DMS 273 treated with DMSO at 0.1 percent for 48 hours (cell line): ENCODE measurements at places on chromosomes 6 and 20.

GRCh38 chr20:23874747-23875146 is 4.8 kb downstream of the CST5 start:
- DNase-seq, result no peak

DNA sequence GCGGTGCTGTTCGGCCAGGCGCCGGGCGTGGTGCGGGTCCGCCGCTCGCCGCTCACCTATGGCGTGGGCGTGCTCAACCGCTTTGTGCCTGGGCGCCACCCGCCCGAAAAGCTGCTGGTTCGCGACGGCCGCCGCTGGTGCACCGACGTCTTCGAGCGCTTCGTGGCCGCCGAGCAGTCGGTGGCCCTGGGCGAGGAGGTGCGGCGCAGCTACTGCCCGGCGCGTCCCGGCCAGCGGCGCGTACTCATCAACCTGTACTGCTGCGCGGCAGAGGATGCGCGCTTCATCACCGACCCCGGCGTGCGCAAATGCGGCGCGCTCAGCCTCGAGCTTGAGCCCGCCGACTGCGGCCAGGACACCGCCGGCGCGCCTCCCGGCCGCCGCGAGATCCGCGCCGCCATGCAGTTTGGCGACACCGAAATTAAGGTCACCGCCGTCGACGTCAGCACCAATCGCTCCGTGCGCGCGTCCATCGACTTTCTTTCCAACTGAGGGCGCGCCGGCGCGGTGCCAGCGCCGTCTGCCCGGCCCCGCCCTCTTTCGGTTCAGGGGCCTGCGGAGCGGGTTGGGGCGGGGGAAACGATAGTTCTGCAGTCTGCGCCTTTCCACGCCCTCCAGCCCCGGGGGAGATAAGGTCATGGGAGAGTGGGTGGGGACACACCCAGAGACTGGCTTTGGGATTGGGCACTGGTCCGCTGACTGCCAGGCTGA is 15.7 kb downstream of the ADISSP start:
- peak; percentile 28 for DNase-seq

DNA sequence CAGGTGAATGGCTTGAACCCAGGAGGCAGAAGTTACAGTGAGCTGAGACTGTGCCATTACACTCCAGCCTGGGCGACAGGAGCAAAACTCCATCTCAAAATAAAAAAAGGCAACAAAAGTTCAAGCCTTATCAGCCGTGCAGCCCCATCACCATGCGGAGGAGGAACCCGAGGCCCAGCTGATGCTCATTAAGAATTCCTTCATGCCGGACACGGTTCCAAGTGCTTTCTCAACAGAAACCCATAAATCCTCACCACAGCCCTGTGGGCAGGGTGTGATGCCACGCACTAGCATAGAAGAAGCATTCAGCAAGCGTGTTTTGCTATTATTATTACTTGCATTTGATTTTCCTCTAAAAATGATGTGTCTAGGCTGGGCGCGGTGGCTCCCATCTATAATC is 56.3 kb downstream of the PREX1 start:
- DNase-seq, result no peak

- no peak for DNase-seq
Measured at GRCh38 chr6:36743538-36744303, 46.1 kb downstream of the RAB44 start.

DNA sequence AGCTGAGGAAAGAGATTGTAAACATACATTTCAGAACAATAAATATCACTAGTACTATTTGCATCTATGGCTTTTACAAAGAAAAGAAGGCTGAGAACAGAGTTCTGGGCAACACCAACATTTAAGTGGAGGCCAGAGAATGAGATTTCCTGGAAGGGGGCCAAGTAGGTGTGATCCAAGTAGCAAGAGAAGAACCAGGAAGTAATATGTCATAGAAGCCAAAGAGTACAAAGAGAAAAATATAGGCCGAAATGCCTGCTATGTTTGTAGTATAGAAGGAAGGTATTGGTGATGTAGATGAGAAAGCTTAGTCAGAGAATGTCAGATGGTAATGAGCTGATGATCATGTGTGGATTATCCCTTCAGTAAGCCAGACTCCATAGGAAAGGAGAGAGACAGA is 94.5 kb downstream of the PERP start:
- no peak for DNase-seq

GRCh38 chr20:55978550-55978949 is 26.8 kb downstream of the CBLN4 start:
- no peak for DNase-seq

- no peak for DNase-seq
Measured at GRCh38 chr20:46349035-46349741, 40.9 kb upstream of the CDH22 start.

DNA sequence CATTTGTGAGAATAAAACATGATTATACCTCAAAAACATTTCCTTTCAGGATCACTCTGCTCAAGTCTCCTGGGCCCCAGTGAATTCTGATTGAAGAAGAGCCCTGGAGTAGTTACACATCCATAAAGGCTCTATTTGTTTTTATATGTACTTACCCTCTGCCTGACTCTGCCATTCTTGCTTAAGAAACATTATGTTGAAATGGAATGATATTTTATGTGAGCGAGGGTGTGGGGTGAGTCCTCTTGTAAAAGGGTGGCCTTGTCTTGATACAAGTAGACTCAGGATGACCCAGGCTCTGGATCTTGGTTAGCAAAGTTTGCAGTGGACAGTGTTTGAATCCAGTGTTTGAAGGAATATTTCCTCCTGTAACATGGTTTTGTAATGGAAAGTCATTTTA is 215.4 kb upstream of the PREP start:
- no peak for DNase-seq

GRCh38 chr6:2433711-2434110 is 188.3 kb upstream of the GMDS start:
- DNase-seq, result no peak

DNA sequence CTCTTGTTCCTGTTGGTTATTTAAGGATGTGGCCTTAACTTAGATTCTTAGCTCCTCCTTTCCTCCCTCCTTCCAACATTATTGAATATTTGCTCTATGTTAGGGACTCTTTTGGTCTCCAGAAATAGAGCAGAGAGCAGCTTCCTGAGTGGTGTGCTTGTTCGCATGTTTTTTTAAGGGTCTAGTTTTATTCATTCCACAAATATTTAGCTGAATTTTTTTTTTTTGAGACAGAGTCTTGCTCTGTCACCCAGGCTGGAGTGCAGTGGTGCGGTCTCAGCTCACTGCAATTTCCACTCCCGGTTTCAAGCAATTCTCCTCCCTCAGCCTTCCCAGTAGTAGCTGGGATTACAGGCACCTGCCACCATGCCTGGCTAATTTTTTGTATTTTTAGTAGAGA is 169.2 kb downstream of the ZFAND3 start:
- no peak for DNase-seq

GRCh38 chr6:138963531-138963930 is 24.5 kb downstream of the REPS1 start:
- no peak for DNase-seq

DNA sequence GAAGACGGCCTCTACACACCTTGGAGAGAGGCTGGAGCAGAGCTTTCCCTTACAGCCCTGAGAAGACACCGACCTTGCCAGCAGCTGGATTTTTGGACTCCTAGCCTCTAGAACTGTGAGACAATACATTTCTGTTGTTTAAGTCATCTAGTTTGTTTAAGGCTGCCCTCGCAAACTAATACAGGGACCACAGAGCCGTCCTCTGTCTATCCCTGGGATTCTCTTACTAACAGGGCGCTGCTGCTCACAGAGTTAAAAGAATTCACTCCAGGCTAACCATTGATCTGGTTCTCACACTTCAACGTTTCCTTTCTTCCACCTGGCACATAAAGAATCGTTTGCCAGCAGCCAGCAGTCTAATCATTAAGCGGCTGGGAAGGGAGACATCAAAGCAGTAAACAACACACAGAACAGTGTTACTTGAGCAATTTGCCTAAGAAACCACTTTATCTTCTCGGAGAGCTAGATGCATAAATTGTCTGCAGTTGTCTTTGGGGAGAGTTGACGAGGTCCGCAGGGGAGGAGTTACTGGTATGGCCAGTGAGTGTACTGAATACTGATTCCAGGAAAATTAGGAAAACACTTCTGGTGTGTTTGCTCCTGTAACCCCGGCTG is 103.5 kb upstream of the AKAP12 start:
- DNase-seq, result no peak

GRCh38 chr20:37511610-37512275 is 9.3 kb upstream of the NNAT start:
- DNase-seq, result peak; percentile 75

DNA sequence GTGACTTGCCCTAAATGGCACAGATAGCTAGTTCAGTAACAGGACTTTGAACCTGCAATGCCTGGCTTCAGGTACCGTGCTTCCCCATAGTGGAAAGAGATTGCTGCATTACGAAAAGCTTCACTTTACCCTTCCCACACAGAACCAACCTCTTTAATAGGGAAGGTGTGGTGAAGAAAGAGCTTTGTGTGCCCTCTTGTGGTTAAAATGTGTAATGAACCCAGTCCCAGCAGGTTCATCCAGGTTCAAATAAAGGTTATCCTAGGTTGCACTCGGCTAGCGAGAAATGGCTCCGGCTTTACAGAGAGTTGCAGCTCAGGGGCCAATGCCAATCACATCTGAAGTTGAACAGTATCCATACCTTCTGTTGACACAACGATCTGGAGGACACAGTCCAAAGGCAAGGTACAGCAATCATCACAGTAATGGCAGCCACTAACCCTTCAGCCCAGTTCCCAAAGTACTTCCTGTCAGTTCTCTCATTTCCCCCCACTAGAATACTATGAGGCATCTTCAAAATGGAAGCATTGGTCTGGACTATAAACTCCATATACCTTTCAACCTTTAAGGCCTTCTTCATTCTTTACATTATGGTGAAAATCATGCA is 3.0 kb downstream of the DEFB115 start:
- no peak for DNase-seq

GRCh38 chr6:90502866-90503407 is 83.9 kb downstream of the MAP3K7 start:
- no peak for DNase-seq

DNA sequence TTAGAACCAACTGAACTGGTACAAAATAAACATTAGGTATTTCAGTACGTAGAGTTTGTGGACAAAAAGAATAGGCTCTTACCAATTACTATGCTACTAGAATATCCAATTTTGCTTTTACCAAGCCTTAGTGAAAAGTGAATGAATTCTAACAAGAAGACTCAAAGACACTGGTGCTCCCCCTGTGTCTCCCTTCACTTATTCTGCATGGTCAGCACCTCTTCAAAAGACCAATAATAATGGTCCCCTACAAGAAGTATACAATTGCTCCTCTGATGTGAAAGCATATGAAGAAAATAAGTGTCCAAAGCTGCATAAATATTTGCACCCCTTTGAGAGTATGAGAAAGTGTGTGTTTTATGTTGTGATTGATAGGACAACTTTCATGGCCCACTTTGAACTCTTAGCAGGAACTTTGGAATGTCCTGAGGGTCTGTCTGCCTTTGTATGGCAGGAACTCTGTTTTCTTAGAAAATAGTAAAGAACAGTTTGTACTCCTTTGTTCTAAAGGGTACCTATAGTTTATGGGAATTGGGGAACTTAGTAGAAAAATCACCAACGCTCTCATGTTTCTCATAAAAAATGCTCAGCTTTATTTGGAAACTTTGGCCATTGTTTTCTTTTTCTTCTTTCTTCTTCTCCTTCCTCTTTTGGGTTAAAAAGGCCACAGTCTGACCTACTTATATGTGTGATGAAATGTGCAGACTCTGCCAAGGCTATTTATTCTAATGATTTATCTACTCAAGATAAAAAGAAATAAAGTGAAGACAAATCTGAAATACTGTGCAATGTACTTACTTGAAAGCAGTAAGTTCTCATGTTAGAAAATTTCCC is 352.4 kb downstream of the LAMA2 start:
- DNase-seq, result no peak

DNA sequence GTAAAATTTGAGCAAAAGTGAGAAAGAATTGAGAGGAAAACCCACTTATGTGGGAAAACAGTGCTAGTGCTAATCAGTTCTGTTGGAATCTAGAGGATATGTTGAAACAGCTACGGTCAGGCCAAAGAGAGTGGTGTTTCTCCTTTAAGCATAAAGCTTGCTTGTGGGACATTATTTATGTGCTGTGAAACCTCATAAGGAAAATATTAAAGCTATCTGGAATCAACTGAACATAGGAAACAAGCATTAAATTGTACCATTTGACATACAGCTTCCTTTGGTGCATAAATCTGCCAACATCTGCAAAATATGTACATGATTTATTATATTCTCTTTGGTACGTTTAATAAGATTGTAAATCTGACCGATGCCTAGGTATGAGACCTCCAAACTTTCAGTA is 182.5 kb upstream of the PDE10A start:
- no peak for DNase-seq

GRCh38 chr20:4949833-4950178 is 51.5 kb downstream of the SLC23A2 start:
- no peak for DNase-seq

DNA sequence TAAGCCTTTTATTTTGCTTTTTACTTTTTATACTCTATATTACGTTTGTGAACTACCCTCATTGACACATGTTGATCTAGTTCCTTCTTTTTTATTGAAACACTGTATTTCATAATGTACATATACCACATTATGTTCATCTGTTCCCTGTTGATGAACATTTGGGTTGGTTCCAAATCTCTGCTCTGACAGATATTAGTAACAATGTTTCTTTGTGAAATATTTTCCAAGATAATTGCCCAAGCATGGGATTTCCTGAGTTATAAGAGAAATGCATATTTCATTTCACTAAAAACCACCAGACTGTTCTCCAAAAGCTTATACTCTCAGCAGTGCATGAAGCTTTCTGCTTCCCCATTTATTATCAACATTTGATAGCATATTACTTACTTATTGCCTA is 44.2 kb upstream of the TNFRSF21 start:
- DNase-seq, result no peak

DNA sequence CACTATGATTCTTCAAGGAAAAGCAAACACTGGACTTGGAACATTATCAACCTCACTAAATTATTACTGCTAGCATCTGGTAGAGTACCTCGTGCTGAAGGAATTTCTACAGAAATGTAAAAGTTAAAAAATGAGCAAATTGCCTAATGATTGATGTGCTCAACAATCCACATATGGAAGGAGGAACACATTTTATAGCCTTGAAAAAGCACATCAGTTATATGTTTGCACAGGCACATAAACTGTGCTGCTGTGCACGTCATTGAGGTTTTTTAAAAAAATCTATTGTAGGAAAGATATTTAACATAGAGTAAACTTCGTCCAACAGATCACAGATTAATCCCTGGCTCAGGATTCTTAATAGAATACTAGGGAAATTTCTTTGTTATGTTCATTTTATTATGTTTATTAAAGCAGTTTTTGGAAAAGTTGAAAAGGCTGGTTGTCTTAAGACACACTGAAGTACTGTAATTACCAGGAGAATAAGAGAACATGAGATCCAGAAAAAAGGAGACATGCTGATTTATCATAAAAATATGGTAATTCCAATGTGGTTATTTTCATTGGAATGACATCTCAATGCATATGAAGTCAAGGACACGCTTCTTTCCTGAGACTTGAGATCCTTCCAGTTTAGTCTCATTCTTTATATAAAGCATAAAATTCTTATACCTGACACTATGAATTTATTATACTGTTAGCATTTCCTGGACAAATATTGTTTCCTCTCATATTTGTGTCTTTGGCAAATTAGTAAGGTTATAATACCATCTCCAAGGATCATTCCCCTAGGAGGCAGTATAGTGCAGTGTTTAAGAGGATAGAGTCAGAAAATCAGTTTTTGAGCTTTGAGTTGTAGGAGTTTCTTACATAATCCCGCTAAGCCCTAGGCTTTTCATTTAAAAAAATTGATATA is 511.1 kb downstream of the TENT5A start:
- DNase-seq, result no peak

- no peak for DNase-seq
Measured at GRCh38 chr6:6826095-6826901, 237.8 kb downstream of the LY86 start.

GRCh38 chr20:4985658-4986057 is 15.7 kb downstream of the SLC23A2 start:
- peak; percentile 32 for DNase-seq
